GM13976 (cell line): ENCODE measurements at places on chromosomes 2 and 18.
A peak's percentile ranks its signal among the peaks of the same experiment; 100 is the strongest.

DNA sequence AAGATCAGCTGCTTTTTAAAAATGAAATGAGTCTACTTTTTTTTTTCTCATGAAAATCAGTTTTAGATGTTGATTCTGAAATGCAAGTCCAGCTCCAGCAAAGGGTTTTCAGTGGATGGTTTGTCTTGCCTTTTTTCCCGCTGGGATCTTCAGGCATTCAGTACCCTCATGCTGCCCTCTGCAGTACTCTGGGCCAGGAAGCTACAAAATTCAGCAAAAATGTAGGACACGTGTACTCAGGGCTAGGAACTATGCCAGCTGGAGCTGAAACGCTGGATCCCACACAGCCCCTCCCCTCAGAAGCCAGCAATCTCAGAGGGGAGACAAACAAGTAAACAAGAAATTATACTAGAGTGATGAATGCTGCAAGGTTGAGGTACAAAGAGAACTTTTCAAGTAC is 97.3 kb downstream of the MMADHC start:
- no peak for DNase-seq

DNA sequence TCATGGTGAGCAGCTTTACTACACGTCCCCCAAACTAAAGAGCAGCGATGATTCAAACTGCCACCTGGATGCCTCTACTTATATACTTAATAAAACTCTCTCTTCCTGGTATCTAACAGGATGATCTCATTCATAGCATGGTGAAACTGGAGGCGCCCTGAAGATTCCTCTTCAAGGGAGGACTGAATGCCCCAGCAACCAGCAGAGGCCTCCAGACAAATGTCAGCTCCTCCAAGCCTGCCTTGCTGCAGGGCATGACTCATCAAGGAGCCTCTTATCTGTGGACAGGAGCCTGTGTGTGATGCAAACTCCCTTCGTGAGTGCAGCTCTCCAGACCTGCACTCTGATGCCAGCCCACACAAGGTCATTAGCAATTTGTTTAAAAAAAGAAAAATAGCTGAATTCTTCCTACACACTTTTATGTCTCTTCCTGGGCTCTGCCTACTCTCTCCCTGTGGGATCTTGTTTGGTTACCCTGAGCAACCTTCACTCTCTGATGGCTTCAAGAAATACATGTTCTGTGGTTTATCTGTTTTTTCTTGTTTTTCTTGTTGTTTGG is 30.2 kb downstream of the LONRF2 start:
- DNase-seq: no peak

- no peak for DNase-seq
These were observed 117.3 kb upstream of the VWC2L start for GRCh38 chr2:214293593-214293992.

DNA sequence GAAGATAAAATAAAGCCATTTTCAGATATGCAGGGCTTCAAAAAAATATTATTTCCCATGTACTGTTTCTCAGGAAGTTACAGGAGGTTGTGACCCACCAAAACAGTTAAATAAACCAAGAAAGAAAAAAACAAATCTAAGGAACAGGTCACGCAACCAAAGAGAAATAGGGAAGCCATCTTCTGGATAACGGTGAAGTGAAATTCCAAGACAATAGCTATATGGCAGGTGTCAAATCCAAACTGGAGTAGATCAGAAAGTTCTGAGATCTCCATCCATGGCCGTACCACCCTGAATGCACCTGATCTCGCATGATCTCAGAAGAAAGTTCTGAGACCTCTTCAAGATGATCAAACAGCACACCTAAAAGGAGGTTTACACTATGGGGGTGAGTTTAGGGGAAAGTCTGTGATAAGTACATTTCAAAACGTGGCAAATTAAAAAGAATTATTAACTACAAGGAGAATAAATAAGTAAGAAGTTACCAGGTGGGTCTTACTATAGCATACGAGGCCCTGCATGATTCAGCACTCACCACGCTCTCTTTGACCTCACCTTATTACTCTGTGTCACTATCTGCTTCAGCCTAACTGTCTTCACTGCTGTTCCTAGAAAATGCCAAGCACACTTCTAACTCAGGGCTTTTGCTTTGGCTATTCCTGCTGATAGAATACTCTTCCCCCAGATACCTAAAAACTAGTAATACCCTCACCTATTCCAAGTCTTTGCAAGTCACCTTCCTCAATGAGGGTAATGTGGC is 29.9 kb downstream of the NBAS start:
- DNase-seq: no peak

- no peak for DNase-seq
These were observed 3.1 kb upstream of the SPP2 start for GRCh38 chr2:234047361-234047760.

DNA sequence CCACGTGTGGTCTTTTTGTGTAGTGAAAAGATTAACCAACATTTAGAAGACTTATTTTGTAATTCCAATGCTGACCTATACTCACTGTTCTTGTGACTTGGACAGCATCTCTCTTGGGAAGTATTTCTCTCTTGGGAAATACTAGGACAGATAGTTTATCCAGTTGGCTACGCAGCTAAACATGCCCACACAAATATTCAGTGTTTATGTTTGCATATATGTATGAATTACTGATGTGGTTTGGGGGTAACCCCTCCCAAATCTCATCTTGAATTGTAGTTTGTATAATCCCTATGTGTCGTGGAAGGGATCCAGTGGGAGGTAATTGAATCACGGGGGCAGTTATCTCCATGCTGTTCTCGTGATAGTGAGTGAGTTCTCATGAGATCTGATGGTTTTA is 2062.3 kb upstream of the CELF4 start:
- no peak for DNase-seq

GRCh38 chr2:5725794-5726463 is 33.7 kb downstream of the SOX11 start:
- DNase-seq: no peak

DNA sequence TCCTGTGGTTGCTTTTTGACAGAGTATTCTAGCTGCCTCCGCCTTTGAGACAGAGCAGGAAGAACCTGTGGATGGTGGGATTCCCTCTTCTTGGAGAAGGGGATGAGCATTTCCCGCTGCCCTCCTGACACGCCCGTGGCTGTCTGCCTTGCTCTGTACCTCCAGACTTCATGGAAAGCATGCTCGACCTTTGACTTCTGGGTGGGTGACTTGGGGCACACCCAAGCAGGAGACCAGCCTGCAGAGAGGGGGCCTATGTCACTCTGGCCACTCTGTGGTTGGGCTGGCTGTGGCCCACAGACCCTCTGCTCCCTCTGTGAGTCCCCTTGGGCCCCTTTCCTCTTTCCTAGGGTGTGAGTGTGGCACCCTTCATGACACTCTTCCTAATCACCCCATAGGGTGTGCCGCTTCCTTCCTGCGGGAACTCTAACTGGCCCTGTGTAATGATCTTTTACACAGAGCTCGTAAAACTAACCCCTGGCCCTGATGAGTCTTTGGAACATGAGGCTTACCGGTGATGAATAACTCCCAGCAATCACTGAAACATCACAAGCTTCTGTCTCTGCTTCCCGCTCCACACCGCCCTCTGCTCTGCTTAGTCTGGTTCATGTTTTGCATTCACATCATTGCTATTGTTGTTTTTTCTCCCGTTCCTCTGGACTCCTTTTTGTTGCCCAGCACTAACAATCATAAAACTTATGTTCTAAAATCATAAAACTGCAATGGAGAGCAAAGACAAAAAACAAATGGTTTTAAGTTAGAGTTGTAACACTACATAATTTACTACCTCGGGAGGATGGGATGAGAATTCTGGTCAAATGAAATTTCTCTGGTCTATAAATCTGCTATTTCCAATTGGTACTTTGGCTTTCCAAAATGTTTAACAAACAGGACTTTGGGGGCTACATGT is 101.1 kb downstream of the SH3YL1 start:
- no peak for DNase-seq

- no peak for DNase-seq
These were observed 380.5 kb downstream of the ERBB4 start for GRCh38 chr2:212158081-212158480.

DNA sequence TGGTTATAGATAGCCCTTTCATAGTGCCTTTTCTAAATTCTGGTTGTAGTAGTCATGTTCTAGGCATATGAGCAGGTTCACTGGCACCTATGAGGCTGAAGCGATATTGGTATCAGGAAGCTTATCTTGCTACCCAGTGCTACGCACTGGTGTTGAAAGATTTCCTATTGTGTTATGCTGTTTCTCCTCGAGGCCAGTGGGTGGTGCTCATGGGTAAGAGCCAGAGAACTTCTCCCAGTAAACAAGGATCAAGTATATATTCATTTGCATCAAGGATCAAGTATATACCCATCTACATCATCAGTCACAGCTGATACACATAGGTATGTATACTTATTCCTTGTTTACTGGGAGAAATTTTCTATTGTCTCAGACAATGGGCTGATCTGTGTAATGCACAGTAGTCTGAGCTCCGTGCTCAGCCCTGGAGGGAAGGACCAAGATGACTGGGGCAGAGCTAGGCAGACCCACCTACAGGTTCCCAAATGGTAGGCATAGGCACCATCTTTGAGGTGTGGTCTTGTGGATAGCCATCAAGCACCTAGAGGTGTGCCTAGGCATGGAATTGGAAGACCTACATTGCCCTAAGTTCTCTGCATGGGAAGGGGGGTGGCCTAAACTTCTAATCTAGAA is 101.2 kb upstream of the GALNT13 start:
- no peak for DNase-seq

GRCh38 chr2:154392256-154392655 is 306.2 kb upstream of the KCNJ3 start:
- no peak for DNase-seq

DNA sequence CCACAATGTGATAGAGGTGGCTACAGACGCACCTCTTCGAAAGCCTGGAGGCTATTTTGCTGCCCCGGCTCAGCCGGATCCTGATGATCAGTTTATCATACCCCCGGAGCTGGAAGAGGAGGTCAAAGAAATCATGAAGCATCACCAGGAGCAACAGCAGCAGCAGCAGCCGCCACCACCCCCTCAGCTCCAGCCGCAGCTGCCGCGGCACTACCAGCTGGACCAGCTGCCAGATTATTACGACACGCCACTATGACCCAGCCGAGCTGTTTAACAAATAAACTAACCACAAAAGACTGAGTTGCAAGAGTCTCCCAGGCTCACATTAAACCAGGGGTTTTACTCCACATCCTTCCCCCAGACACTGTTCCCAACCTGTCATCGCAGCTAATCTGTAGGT is 263.8 kb downstream of the PHLPP1 start:
- no peak for DNase-seq

DNA sequence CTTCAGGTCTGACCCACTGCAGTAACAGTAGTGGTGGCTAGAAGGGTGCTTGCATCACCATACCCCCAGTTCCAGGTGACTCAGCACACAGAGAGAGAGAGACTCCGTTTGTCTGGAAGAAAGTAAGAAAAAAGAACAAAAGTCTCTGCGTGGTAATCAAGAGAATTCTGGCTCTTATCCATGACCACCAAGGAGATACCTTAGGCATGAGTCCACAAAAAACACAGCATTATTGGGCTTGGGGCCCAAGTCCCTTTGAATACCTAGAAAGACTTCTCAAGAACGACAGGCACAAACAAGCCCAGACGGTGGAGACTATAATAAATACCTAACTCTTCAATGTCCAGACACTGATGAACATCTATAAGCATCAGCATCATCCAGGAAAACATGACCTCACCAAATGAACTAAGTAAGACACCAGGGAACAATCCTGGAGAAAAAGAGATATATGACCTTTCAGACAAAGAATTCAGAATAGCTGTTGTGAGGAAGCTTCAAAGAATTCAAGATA is 21.7 kb upstream of the BAZ2B start:
- DNase-seq: no peak

GRCh38 chr2:18690342-18690741 is 101.0 kb upstream of the NT5C1B start:
- no peak for DNase-seq

GRCh38 chr2:236061899-236062298 is 106.3 kb downstream of the GBX2 start:
- no peak for DNase-seq

GRCh38 chr2:181632733-181633401 is 24.0 kb downstream of the CERKL start:
- DNase-seq: no peak

- DNase-seq: no peak
These were observed 2.5 kb downstream of the BABAM2 start for GRCh38 chr2:27893006-27893405.

- DNase-seq: no peak
These were observed 26.3 kb downstream of the GRB14 start for GRCh38 chr2:164595031-164595430.

GRCh38 chr18:59672235-59672711 is 24.9 kb downstream of the CCBE1 start:
- DNase-seq: no peak

DNA sequence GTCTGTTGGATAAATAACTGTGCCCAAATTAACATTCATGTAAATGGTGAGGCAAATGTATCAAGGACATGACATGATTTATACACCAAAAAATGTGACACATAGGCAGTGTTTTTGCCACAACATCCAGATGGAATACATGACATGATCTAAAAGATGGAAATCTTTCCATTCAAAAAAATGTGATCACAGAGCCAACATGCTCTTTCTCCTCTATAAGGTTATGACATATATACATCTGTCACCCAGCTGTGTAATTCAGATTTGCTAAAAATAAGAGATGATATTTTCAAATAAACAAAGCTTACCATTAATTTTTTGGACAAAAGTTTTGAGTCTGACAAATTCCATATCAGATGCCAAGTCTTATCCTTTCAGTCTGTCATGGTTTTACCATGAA is 95.5 kb upstream of the COL3A1 start:
- no peak for DNase-seq

DNA sequence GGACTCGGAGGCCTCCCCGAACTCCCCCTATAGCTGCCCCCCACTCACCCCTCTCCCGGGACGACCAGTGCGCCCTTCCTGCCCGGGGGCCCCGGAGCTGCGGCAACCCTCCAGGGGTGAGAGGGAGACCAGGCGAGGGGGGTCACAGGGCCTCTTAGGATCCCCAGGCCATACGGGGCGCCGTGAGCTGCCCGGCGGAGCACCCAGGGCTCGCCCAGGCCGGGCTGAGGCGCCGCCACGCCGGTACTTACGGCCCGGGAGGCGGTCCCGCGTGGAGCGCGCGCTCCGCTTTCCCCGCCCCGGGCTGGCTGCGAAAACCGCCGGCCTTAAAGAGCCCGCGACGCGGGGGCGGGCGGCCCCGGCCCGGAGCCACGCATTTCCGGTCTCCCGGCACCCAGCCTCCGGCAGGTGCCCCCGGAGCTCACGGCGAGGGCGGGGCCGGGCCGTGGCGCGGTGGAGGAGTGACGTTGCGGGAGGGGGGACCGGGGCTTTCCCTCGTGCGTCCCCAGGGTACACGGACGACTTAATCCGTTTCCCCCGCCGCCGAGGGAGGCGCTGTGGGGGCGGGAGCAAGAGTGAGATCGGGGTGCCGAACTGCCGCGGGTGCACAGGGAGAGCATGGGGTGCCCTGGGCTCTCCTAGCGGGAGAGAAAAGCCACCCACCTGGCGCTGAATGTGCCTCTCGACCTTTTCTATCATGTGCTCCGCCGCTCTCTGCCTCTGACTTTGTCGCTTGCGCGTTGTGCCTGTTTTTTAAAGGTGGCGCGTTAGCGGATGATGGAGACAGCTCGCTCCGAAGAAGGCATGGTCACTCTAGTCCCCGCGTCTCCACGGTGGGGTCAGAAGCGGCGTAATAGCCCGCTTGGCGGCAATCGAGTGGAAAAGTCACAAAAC is at the start of gene METTL21A:
Gene METTL21A (minus strand): TSS at position 381 of the 894 bp plus-strand sequence. CDS start 1,019 bp downstream, outside the sequence.
- DNase-seq: peak; percentile 98
